ENCODE measurements at places on chromosomes 5 and 9.

GRCh38 chr5:175109058-175109755 is 334.8 kb downstream of the DRD1 start:
- no peak for DNase-seq

- peak; percentile 49 for DNase-seq
Observed at GRCh38 chr9:3385871-3386270, 139.9 kb downstream of the RFX3 start.

DNA sequence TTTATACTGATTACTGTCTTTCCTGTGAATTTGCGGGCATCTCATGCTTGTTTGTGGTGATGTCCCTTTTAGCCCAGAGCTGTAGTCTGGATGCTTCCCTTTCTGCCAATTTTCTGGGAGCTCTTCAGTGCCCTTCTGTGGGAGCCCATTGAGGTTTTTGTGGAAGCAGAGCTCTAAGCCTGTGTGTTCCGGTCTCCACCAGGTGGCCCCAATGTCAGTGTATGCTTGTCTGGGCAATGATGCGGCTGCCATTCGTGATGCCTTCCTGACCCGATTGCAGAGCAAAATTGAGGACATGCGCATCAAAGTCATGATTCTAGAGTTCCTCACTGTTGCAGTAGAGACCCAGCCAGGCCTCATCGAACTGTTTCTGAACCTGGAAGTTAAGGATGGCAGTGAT is 35.1 kb downstream of the SH3GLB2 start:
- DNase-seq = no peak

DNA sequence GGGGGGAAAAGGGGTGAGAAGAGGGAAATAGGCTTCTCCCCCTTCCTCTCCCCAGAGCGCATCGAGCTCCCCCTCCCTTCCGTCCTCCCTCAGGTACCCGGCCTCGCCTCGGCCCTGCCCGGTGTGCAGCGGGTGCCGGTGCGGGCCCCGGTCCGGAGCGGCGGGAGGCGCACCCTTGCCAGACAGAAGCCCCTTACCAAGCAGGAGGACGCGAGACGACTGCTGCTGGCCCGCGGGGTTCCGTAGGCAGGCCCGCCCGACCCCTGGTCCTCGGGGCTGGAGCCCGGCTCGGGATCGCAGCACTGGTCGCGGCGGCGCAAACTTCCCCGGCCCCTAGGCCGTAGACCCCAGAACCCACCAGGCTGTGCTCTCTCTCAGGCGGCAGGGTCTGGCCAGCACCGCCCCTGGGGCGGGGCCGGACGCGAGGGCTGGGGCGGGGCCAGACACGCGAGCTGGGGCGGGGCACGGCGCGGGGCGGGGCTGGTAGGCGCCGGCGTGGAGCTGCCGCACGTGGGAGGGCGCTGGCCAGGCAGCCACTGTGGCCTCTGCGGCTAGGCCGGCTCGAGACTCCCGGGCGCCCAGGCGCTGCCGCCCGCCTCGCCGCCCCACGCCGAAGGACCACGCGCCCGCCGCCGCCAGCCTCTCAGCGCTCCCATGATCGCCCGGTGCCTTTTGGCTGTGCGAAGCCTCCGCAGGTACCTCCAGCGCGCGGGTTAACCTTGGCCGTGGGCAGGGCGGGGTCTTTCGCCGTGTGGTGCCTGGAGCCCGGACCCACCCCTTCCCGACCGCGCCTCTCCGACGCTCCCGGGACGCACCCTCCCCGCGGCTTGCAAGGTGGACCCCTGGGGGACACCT is at the start of the genes NLN and SGTB:
Gene NLN (plus strand): TSS at position 486 of the 855 bp plus-strand sequence. CDS start 169 bp downstream, at position 655.
Gene SGTB (minus strand): TSS at position 390 of the 855 bp plus-strand sequence. CDS start 1,302 bp downstream, outside the sequence.
- peak; percentile 85 for DNase-seq

GRCh38 chr9:71756753-71757152 is 11.6 kb downstream of the CEMIP2 start:
- no peak for DNase-seq

DNA sequence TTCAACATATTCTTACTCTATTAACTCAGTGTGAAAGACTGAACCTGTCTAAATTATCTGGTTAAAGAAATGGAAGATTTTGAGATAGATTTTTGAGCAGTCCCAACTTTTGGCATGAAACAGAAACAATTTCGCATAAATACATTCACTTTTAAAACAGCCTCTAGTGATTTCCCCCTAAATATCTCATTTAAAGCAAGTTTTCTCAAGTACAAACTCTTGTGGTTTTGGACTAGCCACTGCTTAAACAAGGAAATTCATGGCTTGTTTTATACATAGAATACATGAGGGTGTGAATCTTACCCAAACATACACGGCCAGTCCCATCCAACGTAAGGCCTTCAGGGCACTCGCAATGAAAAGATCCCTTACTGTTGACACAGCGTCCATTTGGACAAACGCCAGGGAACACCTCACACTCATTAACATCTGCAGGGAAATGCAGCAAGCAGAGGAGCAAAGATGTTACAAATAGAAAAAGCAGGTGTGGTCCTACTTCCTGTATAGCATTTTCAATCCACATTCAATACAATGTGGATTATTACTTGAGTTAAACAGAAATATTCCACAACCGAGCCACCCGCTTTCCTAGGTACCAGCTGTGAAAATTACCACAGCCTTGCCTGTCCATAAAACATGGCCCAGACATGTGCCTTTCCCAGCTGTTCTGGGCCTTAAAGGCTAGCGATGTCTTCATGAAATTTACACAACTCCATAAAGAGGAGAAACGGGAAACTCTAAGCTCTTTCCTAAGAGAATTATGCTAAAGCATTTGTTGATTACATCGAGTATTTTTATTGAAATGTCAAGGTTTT is 188.8 kb downstream of the FBN2 start:
- no peak for DNase-seq

- DNase-seq = no peak
Observed at GRCh38 chr9:7316967-7317366, 482.6 kb downstream of the DMAC1 start.

- no peak for DNase-seq
Observed at GRCh38 chr9:86512929-86513328, 158.7 kb upstream of the TUT7 start.

DNA sequence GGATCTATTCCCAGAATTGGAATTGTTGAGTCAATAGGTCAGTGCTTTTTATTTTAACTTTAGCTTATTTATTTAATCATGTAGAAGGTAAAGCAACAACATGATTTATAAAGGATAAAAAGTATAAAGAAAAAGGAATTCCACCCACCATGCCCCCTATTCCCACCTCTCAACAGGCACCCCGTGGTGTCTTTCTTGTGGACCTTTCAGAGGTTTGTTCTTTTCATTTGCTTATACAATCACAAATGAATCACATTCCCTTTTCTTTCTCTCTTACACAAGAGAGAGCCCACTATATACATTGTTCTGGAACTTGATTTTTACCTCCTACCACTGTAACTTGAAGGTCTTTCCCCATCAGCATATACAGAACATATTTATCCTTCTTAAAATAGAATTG is 37.2 kb upstream of the SMIM32 start:
- no peak for DNase-seq

- no peak for DNase-seq
Observed at GRCh38 chr5:83029-83428, 8.9 kb upstream of the PLEKHG4B start.

GRCh38 chr5:124752854-124753720 is 6.6 kb upstream of the ZNF608 start:
- DNase-seq = no peak

GRCh38 chr9:95992536-95992935 is 117.0 kb downstream of the ERCC6L2 start:
- DNase-seq = no peak

DNA sequence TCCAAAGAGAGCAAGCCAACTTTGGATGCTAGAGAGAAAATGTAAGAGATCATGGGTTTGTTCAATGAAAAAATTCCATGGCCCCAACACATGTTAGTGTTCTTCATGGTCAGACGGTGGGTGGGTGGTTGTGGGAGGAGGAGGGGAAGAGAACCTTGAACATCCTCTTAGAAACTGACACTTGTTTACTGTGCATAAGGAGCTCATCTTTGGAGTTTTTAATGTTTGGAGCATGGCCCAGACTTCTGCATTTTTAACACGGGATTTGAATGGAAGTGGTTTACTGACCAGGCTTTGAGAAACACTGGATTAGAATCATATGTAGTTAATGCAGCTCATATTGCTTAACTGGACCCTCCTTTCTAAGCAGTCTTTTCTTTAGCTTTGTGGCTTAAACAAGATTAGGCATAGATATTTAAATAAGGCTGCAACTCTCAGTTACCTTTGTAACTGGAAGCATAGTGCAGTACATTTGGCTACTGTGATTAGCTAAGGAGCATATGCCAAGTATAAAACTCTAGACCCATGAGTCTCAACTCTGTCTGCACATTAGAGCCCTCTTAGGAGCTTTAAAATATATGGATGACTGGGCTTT is 60.1 kb downstream of the FOCAD start:
- no peak for DNase-seq

DNA sequence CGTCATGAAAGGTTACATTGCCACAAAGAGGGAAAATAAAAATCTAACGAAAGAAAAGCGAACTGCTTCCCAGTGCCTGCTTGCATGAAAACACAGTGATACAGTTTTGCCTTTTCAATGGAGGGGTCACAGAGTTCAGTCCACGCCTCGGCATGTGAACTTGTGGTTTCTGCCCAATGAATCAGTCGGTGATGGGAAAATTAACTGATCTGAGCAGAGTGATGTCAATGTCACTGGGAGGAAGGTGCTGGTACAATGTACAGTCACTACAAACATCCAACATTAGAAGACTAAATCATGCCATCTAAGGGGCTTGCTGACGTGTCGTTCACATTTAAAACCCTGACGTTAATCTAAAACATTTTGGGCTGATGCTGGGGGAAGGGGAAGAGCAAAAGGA is 151.8 kb upstream of the MSX2 start:
- no peak for DNase-seq
